Left lung (tissue), 14 donors: ENCODE measurements at places on chromosomes 7 and 10. TPM values are rescaled to one million over a fixed set of nuclear protein-coding genes. Genes with fewer than 3 reads are reported as not detected.

GRCh38 chr7:69358163-69358821, 240.0 kb upstream of the AUTS2 start:
- DNase-seq, result no peak

DNA sequence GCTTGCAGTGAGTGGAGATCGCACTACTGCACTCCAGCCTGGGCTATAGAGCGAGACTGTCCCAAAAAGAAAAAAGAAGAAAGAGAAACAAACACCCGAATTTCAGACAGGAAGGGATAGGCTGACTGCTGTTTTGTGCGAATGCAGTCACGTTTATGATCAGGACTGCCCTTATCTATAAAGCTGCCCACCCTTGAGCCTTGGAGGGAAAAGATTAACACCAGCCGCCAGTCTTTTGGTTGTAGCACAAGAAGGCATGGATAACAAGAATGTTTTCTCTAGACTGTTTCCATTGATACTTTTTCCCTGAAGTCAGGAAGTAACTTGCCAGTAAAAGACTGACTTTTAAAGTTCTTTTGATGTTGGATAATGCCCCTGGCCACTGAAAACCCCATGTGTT, 314.0 kb downstream of the BICC1 start:
- no peak for DNase-seq

DNA sequence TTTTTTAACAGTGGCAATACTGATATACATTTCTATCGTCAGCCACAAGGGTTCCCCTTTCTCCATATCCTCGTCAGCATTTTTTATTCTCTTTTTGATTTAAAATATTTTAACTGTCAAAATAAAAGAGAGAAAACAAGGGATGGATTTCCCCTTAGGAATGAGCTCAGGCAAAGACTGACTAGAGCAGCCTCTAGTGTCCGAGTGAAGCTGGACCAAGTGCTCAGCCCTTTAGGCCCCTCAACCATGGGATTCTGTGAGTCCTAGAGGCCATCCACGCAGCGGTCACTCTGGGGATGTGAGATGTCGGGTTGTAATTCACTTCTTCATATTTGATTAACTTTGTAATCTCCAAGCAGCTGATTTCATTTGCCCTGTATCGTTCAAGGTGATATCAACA, 137.4 kb upstream of the RNF32 start:
- DNase-seq, result no peak

GRCh38 chr7:9030976-9031375, 597.6 kb downstream of the NXPH1 start:
- DNase-seq, result no peak

GRCh38 chr10:78512205-78512550, 478.5 kb downstream of the RPS24 start:
- DNase-seq, result no peak

GRCh38 chr7:39691821-39692220, 68.4 kb downstream of the RALA start:
- DNase-seq, result no peak

GRCh38 chr7:97735075-97735474, 3.2 kb downstream of the TAC1 start:
- DNase-seq, result no peak

DNA sequence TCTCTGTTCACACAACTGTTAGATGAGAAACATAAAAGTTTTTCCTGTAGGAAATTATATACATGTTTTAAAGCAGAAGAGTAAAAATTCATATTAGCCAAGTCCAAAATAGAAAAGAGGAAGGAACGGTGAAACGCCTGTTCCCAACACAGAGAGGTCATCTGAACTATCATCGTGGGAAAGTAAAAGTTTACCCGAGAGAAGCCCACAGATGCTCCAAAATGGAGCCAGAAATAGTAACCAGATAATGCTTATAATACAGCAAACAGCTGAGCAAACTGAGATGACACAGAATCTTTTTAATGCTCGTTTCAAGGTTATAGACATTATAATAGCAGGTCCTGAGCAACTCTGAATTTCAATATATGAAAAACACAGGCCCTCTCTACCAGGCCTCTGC, 24.5 kb downstream of the FRMD4A start:
- DNase-seq, result no peak

DNA sequence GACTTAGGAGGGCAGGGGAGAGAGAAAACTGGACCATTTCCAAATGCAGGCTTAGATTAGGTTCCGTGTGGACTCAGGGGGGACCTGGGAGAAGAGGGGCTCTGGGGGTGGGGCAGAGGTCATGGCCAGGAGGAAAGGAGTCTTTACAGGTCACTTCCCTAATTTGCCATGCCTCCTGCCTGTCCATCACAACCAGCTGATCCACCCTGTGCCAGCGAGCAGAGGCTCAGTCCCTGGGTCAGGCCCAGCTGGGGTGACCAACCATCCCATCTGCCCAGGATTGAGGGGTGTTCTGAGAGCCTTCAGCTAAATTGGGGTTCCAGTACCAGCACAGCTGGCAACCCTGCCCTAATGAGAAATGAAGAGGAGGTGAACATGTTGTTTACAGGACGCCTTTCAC, 84.6 kb upstream of the CACUL1 start:
- DNase-seq, result no peak

Gene PRPS1L1
- total RNA-seq, result not detected

Gene ZPBP
- total RNA-seq, result not detected

Gene PDZD7
- total RNA-seq, result 0.58 TPM
